AG10803 (cell line): ENCODE measurements at places on chromosomes 1 and 21.

DNA sequence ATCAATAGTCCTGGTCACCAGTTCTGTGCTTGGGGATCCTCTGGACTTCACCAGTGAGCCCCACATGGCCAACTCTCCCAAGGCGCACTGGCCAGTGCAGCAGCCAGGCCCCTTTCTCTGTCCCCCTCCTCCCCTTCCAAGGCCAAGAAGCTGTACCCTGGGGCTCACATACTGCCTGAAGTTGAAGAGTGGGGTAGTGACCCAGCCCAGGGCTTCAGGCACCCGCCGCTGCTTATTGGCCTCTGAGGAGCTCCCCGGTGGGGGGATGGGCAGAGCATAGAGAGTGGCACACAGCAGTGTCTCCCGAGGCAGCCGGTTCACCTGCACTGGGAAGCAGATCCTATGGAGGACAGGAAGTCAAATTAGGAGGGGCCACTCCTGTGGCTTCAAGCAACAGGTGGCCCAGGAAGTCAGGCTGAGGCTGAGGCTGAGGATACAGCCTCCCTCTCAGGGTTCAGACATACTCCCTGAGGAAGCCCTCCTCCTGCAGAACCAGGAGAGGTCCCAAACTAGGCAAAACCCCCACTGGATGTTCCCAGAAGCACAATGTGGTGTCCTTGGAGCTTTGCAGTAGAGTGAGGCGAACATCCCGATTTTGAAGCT lies 38.2 kb upstream of the PPP1R15B start:
- DNase-seq = no peak

DNA sequence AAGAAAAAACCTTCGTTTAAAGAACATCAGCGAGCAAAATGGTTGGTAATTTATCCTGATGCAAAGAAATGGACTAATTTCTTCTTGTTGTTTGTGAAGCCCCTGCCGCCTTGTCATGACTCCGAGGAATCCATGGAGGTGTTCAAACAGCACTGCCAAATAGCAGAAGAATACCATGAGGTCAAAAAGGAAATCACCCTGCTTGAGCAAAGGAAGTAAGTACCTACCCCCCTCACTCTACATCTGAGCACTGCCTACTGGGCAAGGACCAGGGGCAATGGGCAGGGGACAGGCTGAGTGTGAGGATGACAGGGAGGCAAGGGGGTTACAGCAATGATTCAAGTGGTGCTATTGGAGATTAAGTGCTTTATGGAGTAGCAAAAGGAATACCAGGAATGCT lies 29.4 kb downstream of the MAP3K7CL start:
- no peak for DNase-seq

- no peak for DNase-seq
Observed at GRCh38 chr1:27602462-27603308, 1.3 kb downstream of the AHDC1 start.

- no peak for DNase-seq
Observed at GRCh38 chr21:44590311-44590721, 2.0 kb downstream of the KRTAP10-6 start.

DNA sequence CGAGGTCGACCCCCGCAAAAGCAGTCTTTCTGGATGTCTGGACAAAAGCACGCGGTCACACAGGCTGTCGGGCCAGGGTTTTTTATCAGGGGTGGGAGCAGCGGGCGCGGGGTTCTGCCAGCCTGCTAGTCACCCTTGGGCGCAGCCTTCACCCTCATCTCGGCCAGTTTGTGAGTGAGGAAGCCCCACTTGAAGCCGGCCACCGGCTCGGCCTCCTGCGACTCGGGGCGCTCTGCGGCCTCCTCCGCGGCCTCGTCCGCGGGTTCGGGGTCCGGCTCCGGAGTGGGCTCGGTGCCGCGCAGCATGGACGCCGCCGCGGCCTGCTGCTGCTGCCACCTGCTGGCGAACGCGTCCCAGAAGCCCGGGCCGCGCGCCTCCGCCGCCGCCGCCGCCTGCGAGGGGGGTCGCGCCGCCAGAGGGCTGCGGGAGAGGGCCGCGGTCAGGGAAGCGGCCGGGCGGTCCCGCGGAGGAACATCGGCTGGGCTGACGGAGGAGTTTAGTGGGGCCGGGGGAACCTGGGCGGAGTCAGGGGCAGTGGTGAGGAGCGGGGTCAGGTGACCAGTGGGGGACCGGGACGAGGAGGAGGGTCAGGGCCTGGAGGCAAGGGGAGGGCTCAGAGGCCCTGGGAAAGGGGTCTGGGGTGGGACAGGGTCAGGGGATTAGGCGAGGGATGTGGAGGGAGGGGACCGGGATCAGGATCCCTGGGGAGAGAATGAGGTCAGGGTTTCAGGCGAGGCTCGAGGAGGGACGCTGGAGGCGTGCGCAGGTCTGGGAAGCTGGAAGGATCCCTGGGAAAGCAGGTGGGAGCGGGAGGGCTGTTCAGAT lies 4.5 kb downstream of the C1orf232 start:
- DNase-seq = peak; percentile 8

GRCh38 chr1:201925301-201925567 lies 21.1 kb downstream of the LMOD1 start:
- no peak for DNase-seq

DNA sequence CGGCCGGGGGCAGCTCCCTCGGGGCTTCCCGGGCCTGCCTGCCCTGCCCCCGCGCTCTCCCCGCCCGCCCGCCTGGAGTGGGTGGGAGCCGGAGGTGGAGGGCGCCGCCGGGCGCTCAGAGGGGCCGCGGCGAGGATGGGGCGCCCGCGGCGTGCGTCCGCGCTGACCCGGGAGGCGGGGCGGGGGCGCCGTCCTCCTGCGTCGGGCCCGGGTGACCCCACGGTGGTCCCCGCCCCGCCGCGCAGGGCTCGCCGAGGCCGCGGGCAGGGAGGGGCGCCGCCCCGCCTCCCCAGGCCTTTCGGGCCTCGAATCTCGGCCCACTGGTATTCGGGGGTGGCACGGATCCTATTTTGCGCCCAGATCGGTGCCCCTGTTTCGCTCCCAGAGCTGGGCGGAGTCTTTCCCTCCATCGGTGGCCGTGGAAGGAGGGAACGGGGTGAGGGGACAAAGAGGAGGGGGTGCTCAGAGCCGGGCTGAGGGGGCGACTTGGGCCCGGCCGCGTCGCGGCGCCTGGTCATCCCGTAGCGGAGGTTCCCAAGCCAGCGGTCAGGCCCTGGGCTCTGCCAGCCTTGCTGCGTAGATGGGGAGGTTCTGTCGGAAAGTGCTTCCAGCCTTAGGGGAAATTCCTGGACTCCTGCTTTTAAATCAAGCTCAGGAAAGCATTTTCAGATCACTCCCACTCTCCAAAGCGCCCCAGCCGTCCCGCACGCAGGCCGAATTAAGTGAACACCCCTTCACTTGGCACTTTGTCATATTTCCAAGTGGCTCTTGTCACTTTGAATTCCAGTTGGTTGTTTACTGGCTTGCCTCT lies 545 bp downstream of the PATJ start:
- DNase-seq = peak; percentile 61

DNA sequence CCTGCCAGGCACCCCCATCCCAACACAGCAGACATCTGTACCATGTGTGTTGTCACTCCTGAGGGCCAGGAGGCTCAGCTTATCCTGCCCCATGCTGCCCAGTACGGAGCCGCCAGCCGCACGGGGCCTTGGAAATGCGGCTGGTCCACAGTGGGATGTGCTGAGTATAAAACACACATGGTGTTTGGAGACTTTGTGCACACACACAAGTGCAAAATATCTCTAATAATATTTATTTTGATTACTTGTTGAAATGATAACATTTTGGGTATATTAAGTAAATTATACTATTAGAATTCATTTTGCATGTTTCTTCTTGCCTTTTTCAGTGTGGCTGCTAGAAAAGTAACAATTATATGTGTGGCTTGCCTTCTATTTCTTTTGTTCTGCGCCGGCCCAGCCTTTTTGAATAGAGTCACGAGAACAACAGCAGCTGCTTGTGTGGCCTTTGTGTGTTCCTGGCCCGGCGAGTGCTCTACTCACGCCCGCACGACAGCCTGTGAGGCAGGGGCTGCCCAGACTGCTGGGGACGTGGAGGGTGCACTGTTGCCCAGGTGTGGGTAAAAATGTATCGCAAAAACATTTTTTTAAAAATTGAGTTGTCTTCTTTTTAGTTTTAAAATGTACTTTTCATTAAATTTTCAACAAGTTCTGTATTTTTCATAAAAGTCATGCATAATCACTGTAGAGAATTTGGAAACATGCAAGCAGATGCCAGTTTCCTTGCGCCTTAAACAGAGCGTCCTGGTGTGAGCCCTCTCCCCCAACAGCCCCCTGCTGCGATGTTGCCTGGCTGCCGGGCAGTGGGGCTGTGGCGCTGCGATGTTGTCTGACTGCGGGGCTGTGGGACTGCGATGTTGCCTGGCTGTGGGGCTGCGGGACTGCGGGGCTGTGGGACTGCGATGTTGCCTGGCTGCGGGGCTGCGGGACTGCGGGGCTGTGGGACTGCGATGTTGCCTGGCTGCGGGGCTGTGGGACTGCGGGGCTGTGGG lies 35.5 kb downstream of the COQ8A start:
- DNase-seq = no peak

DNA sequence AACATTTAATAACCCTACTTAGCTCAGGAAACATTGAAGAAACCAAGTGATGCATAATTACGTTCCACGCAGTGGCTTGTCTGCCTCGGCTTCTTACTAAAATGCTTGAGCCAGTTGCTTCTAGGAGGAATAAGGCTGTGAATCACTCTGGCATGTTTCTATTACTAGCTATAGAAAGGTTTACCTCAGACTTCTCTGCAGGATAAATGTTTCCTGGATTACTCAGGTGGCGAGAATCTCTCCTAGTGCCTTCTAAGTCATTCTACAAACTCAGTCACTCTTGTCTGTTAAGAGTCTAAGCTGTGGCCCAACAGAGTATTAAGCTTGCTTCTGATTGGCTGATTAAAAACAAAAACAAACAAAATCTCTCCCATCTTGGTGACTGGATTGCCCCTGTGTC lies 92.0 kb upstream of the RALGPS2 start:
- peak; percentile 60 for DNase-seq

DNA sequence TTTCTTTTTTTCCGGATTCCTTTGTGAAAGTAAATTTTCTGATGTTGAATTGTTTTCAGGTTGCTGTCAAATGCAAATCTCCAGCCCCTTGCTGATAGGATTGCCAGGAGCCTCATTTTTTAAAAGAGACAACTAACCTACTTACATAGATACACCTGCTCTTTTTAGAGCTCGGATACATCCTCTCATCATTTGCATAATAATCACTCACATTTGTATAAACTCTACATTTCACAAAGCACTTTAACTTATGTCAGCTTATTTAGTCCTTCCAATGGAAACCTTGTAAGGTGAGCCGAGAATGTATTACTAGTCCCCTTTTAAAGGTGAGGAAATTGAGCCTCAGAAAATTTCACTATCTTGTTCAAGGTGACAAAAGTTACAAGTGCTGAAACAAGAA lies 84.8 kb downstream of the KCTD3 start:
- DNase-seq = no peak

GRCh38 chr1:223531742-223532341 lies 133.7 kb downstream of the CAPN8 start:
- peak; percentile 17 for DNase-seq

DNA sequence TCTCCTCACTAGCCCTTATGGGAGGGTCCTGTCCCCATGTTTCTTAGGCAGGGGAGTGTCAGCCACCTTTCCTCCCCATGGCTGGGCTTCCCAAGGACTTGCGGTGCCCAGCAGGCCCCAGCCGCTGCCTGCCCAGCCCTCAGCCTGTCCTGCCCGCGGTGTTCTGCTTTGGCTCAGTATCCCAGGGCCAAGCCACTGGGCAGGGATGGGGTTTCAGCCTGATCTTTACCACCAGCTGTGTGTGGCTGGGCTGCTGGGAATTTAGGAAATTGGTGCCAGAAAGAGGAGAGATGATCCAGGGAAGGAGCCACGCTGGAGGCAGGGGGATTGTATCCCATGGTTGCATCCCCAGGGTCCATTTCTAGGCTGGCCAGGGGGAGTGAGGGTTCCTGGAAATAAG lies 6.9 kb upstream of the IGFN1 start:
- DNase-seq = no peak

DNA sequence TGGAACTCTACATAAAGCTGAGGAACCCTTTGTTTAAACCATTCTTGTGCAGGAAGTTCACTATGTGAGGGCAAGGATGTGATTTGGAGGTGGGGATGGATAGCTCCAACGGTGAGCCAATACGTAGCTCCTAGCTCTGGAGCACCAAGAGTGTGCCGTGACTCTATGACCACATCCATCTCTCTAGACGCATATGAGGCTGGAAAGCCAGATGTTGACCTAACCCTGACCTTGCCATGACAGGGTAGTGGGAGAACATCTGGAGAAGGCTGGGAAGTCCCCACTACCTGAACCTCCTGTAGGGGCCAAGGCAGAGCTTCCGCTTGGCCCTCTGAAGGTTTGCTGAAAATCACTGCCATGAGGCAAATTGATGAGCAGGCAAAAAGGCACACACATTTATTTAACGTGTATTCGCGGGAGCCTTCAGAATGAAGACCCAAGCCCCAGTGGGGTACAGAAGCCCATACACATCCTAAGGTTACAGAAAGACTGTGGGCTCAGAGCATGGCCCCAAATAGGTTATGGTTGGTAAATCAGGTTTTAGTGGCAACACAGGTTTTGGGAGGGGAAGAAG lies 43.4 kb downstream of the EIF2D start:
- DNase-seq = no peak

DNA sequence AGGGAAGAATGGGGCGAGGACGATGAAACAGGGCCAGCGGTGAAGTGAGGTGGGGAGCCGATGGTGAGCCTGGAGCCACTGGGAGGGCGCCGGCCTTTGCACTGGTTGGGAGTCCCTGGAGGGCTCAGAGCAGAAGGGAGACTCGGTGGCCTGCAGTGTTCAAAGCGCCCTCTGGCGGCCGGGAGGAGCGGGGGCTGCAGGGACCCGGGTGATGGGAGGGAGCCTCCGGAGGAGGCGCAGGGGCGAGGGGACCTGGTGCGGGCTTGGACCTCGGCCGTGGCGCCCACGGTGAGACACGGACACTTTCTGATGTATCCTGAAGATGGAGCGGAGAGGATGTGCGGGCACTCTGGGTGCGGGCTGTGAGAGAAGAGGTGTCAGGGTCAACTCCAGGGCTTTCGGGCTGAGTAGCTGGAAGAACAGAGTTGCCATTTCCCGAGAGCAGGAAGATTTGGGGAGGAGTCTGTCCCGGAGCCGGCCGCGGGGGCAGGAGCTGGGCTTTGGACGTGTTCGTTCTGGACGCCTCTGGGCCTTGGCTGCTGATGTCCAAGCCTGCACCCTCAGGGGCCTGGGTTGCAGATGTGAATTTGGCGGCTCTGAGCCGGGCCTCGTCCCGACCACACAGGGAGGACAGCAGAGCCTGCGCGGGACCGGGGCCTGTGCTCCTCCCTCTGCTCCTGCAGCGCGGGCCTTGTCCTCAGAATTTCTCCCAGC lies 29.7 kb downstream of the HEYL start:
- DNase-seq = peak; percentile 18

DNA sequence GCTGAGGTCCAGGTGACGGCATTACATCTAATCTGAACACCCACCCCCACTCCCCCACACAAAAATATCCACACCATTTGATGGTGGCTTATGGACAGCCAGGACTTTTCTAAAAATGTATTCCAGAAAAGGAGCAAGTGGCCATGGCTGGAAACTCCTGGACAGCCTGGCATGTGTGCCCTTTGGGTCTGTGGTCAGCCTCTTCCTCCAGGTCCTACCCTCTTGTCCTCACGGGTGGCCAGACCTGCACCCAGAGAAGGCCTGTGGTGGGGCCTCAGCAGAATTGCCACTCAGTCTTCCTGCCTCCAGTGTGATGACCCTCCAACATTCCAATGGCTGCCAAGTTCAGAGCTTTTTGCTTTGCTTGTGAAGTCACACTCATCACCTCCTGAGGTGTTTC lies 600.6 kb downstream of the AJAP1 start:
- no peak for DNase-seq

GRCh38 chr1:53319296-53320101 lies 8.4 kb downstream of the LRP8 start:
- DNase-seq = no peak

- DNase-seq = no peak
Observed at GRCh38 chr1:226665505-226666163, 73.4 kb downstream of the ITPKB start.

- DNase-seq = no peak
Observed at GRCh38 chr21:15211491-15212133, 146.8 kb upstream of the NRIP1 start.
